ENCODE measurements at places on chromosomes 7 and 10.

DNA sequence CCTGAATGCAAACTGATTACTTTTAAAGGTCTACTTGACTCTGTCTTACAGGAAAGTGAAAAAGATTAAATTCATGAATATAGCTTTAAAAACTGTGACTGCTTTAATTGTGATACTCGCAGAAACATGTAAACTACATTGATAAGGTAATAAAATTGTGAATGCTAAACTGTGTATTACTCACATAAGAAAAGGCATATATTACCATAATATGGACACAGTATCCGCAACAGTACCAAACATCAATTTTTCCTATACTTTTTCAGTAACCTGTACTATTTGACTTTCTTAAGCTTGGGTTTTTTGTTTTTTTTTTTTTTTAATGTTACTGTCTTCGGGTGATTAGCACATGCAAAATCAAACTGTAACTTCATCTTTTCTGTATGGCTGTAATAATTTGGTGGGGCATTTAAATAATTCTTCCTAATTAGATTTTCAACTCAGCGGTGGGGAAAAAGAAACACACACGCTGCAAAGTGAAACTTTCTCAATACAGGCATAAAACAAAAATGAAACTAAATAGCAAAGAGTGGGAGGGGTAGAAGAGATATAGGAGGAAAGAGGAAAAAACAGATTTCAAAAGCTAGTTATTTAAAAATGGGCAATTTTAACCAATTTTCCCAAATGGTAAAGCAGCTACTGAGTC lies 23.2 kb downstream of the NT5C3A start:
- peak; percentile 37 for DNase-seq

- DNase-seq = no peak
Observed at GRCh38 chr10:48556713-48557112, 48.2 kb downstream of the ARHGAP22 start.

GRCh38 chr7:1231214-1232102 lies 1.2 kb upstream of the UNCX start:
- DNase-seq = no peak

- no peak for DNase-seq
Observed at GRCh38 chr7:43729924-43730248, 563 bp upstream of the COA1 start.

DNA sequence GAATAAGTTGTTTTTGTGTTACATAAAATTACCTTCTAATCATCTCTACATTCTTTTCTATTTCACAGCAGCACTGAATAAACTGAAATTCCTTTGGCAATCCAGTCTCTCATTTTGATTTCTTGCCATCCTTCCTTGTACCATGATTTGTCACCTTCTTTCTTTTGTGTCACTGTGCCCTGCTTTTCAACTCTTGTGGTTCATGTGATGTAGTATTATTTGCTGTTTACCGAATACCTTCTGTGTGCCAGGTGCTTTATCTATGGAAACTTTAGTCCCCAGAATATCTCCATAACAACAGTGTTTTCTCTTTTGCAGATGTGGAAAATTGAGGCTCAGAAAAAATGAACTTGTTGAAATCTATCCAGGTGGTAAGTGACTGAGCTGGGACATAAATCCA lies 220.3 kb downstream of the STK31 start:
- DNase-seq = no peak

- DNase-seq = no peak
Observed at GRCh38 chr7:37201876-37202198, 246.8 kb downstream of the ELMO1 start.

GRCh38 chr7:75957021-75957736 lies 37.2 kb downstream of the TMEM120A start:
- no peak for DNase-seq

- no peak for DNase-seq
Observed at GRCh38 chr10:8369666-8370065, 315.2 kb downstream of the GATA3 start.

DNA sequence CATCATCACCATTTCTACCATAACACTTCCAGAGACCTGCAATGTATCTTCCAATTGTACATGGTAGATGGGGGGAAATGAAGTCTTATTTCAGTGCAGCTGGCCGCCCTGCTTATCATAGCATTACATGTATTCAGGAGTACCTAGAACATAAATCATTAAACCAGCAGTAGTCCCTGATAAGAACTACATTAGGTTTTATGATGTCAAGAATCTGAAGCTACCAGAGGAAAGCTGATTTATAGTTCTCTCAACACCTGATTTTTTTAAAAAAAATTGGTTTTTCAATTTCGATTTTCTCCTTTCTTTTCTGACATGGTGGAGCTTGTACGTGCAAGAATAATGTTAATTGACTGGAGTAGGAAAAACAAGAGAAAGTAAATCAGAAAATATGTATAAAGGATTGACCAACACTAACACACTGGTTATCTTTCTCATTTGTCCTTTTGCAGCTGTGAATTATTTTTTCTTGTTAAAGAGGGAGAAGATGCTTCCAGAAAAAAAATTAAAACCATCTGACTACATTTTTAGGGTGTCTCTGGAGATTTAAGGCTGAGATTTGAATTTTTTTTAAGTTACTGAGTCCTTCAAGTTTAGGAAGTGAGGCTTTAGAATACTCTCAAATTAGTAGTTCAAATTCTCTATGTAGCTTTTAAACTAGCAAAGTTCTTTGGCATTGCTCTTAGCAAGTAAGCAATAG lies 59.1 kb downstream of the CSTF2T start:
- DNase-seq = no peak

DNA sequence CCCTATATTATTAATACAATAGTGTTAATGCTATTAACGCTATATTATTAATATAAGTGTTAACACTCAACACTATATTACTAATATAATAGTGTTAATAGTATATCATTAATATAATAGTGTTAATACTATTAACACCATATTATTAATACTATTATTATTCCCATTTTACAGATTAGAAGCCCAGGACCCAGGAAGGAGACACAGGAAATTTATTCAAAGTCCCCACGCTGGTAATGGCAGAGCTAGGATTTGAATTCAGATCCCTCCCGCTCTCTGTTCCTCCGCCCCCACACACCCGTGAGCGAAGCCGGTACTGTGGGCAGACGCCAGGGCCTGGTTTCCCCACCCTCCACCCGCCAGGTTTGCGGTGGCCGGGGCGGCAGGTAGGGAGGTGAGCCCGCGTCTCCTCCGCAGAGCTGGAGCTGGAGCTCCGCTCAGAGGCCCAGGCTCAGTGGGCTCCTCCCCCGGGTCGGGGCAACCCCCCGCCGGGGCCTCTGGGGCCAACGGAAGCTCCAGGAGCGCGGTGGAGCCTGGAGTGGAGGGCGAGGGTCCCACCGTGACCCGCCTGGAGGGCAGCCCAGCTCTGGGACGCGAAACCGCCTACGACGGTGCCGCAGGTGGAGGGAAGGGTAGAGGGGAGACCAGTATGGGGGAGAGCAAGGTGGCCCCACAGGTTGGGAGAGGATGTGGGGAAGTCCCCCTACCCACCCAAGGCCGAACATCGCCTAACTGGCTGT lies at the start of gene TMEM225B:
Gene TMEM225B, plus strand, starts transcription at position 506 of the 740 bp plus-strand sequence. CDS start 6,122 bp downstream, outside the sequence.
- DNase-seq = no peak

GRCh38 chr10:113007821-113008220 lies 57.8 kb downstream of the TCF7L2 start:
- no peak for DNase-seq

- DNase-seq = no peak
Observed at GRCh38 chr7:79520543-79520942, 67.1 kb upstream of the MAGI2 start.

- DNase-seq = no peak
Observed at GRCh38 chr7:135175931-135176330, 5.4 kb upstream of the CYREN start.

GRCh38 chr10:78349165-78349516 lies 315.5 kb downstream of the RPS24 start:
- DNase-seq = no peak

- no peak for DNase-seq
Observed at GRCh38 chr7:32694182-32694581, 197.4 kb downstream of the KBTBD2 start.

DNA sequence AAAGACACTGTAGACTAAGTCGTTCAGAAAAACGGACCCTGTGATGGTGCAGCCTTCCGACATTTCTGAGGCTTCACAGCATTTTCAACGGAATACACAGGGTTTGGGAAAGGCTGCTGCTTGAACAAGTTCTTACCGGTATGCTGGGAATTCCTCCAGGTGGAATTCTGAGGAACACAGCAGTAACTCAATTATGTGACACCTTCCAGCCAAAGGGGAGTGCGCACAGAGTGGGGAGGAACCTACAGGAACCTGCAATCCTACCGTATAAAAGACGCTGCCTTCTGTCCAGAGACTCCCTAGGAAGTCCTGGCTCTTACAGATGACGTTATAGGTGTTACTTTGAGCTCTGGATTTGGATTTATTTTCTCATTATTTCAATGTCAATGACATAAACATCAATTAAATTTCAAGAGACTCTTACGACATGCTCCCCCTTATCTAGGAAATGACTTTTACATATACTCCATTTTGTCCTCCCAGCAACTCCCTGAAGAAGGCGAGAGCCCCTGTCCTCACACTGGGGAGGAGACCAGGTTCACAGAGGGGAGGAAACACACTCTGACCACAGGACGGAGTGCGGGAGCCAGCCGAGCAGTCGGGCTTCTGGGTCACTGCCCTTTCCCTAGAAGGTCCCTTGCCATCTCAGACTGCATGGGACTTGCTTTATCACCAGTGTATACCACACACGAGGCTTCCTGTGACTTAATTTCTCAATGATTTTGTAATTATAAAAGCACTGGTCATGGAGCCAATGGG lies 27.9 kb downstream of the VIPR2 start:
- no peak for DNase-seq

GRCh38 chr10:68562661-68563570 lies 2.8 kb downstream of the TET1 start:
- DNase-seq = no peak

DNA sequence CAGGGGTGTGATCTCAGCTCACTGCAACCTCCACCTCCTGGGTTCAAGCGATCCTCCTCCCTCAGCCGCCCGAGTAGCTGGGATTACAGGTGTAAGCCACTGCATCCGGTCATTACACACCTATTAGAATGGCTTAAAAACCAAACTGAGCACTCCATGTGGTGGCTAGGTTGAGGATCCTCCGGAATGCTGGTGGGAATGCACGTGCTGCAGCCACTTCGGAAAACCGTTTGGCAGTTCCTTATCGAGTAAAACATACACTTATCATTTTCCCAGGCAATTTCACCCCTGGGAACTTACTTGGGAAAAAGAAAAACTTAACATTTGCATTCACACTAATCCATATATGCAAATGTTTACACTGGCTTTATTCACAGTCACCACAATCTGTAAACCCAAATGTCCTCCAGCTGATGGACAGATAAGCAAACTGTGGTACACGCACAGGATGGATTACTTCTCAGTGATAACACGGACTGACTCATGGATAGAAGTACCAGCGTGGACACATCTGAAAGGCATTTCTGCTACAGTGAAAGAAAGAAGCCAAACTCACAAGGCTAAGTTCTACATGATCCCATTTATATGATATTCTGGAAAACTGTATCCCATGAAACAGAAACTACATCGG lies 20.4 kb downstream of the RFC2 start:
- no peak for DNase-seq

DNA sequence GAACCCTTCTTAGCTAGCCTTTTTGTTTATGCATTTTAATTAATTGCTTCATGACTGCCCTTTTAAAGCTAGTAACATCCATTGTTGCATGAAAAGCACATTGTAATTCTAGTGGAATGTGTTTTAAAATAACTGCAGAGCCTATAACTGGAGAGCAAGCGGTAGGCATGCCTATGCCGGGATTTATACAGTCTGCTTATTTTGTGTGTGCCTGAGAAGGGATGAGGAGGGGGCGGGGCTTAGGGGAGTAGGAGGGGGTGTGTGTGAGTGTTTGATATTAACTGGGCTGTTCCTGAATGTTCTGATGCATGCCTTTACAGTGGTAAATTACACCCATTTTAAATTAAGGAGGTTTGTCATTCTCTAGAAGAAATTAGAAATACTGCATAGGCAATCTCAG lies 208.1 kb downstream of the TCF7L2 start:
- DNase-seq = no peak

DNA sequence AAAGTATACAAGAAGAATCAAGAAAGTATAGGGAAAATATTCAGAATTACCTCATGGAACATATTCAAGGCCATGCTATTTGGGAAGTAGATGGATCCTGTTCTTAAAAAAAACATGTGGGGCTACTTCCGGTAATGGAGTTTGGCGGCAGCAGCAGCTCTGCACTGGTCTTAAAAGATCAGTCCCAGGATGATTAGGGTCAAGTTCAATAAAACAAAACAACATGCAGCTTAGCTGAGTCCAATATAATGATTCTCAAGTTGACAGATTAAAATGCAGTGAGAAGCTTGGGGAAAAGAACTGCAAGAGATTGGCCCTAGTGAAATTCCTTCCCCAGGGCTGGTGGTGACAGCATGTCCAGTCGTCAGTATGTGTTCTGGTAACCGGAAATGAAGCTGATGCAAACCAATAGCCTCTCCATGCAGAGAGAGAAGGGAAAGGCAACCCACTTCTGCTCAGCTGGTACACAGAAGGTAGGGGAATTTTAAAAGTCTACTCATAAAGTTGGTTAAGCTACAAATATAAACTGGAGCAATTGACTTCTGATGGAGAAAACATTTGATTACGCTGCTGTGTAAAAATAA lies 305.1 kb upstream of the IMMP2L start:
- DNase-seq = no peak

- DNase-seq = no peak
Observed at GRCh38 chr7:137862358-137862757, 15.6 kb upstream of the DGKI start.

DNA sequence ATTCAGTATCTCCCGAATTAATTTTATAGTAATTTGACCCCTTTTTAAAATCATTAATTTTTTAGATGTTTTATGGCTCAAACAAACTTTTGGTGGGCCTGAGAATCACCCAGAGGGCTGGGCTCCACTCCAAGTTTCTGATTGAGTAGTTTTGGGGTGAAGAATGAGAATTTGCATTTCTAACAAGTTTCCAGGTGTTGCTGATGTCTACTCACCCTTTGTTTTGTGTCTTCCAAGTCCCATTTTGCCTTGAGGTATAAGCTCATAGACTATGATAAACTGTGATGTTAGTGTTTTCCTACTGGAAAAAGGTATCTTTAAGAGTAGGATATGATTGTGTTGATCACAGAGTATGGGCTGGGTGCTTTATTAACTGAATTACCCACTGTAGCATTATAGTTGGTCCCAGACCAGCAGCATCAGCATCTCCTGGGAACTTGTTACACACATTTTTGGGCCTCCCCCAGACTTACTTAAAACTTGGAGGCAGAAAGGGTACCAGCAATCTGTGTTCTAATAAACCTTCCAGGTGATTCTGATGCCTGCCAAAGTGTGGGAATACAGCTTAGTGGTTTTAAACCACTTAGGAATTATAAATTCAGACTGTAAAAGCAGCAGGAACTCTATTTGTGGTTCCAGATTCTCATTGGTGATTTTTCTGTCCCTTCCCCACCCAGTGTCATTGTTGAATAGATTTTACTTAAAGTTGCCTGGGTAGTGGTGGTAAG lies 19.1 kb downstream of the ZNRF2 start:
- DNase-seq = no peak

GRCh38 chr7:124462249-124462648 lies 303.3 kb downstream of the GPR37 start:
- DNase-seq = no peak

GRCh38 chr7:4018601-4019316 lies 663.3 kb upstream of the FOXK1 start:
- no peak for DNase-seq

All from CD4-positive, alpha-beta T cell treated with Interleukin-21 for 1 hour (primary cell).